ENCODE measurements at places on chromosomes 1 and 21.

DNA sequence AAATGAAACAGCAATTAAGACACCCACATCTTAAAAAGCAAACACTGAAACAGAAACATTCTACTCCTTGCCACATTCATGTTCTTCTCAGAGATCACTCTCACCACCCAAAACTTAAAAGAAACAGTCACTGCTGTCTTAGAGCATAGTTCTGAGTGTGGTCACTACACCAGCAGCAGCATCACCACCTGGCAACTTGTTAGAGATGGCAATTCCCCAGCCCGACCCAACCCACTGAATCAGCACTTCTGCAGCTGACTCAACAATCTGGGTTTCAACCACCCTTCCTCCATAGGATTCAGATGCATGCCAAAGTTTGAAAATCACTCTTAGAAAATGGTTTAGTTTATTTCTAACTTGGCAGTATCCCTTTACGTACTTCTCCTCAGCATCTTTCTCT, 126.1 kb downstream of the CDC42BPA start:
- DNase-seq, result peak; percentile 6
- H3K27me3 ChIP-seq, result peaks cover 12% of the 10 kb centered on the region
- H3K4me1 ChIP-seq, result peaks cover 3% of the 10 kb centered on the region

GRCh38 chr1:115170377-115170776, 81.1 kb upstream of the TSPAN2 start:
- H3K4me3 ChIP-seq, result no peak overlapping the region
- H3K27ac ChIP-seq, result no peak overlapping the region
- no peaks in the 10 kb centered on the region for H3K4me1 ChIP-seq
- no peaks in the 10 kb centered on the region for H3K36me3 ChIP-seq
- DNase-seq, result no peak
- peaks cover 34% of the 10 kb centered on the region for H3K27me3 ChIP-seq

- peaks cover 7% of the 10 kb centered on the region for H3K4me1 ChIP-seq
- DNase-seq, result no peak
- no peak overlapping the region for H3K27ac ChIP-seq
- no peaks in the 10 kb centered on the region for H3K36me3 ChIP-seq
- H3K27me3 ChIP-seq, result no peaks in the 10 kb centered on the region
Measured at GRCh38 chr1:8992936-8993687, 33.1 kb downstream of the SLC2A7 start.

DNA sequence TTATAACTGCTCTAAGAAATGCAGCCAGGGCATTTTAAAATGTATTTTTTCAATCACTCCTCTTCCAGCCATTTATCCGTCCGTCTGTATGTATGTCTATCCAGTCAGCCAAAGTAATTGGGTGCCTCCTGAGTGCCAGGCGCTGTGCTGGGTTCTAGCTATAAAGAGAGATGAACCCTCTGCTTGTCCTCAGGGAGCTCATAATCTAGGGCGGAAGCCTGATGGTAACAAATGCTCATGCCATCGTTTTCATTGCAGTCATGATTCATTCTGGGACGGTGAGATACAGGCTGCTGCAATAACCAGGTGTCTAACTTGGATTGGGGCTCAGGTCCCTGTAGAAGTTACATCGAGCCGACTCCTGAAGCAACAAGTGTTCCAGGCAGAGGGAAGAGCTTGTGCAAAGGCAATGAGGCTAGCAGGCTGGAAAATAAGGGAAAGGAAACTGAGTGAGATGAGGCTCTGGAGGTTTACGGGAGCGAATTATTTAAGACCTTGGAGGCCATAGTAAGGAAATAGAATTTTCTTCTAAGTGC, 11.6 kb downstream of the IFI6 start:
- no peaks in the 10 kb centered on the region for H3K36me3 ChIP-seq
- H3K4me1 ChIP-seq, result peaks cover 43% of the 10 kb centered on the region
- peak overlapping the region; percentile 86 for H3K4me3 ChIP-seq
- H3K27me3 ChIP-seq, result no peaks in the 10 kb centered on the region
- DNase-seq, result no peak

GRCh38 chr1:226637147-226637935, 88.8 kb downstream of the STUM start:
- DNase-seq, result no peak
- peaks cover 22% of the 10 kb centered on the region for H3K36me3 ChIP-seq
- H3K27me3 ChIP-seq, result no peaks in the 10 kb centered on the region
- H3K27ac ChIP-seq, result no peak overlapping the region
- peaks cover 36% of the 10 kb centered on the region for H3K4me1 ChIP-seq

- no peak overlapping the region for H3K27ac ChIP-seq
- H3K4me1 ChIP-seq, result peaks cover 2% of the 10 kb centered on the region
Measured at GRCh38 chr1:7421471-7422075, 349.5 kb upstream of the VAMP3 start.

DNA sequence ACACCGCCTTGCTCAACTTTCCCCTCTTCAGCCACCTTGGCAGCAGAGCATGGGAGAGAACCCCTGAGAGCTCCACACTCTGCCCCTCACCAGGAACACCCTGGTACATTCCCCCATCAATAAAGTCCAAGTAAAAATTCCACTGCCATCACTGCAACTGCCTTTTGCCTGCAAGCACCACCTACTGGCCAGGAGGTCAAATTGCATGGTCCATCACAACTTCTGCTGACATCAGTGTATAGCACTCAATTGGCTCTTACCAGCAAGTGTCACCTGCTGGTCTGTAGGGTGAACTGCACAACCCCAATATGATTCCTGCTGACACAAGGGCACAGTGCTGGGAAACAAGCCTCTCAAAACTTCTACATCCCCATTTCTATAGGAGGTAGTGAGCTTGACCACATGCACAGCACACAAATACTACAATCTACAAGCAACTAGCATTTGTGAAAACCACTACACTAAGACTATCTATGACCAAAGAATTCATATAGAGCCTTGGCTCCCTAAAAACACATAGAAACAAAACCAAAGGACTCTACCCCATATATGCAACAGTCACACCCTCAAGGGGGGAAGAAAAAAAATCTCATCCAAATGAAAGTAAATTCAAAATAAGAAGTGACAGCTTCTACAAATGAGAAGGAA, 69.2 kb downstream of the FASLG start:
- H3K27ac ChIP-seq, result no peak overlapping the region
- peak; percentile 49 for DNase-seq
- peaks cover 13% of the 10 kb centered on the region for H3K27me3 ChIP-seq
- H3K36me3 ChIP-seq, result peaks cover 3% of the 10 kb centered on the region

DNA sequence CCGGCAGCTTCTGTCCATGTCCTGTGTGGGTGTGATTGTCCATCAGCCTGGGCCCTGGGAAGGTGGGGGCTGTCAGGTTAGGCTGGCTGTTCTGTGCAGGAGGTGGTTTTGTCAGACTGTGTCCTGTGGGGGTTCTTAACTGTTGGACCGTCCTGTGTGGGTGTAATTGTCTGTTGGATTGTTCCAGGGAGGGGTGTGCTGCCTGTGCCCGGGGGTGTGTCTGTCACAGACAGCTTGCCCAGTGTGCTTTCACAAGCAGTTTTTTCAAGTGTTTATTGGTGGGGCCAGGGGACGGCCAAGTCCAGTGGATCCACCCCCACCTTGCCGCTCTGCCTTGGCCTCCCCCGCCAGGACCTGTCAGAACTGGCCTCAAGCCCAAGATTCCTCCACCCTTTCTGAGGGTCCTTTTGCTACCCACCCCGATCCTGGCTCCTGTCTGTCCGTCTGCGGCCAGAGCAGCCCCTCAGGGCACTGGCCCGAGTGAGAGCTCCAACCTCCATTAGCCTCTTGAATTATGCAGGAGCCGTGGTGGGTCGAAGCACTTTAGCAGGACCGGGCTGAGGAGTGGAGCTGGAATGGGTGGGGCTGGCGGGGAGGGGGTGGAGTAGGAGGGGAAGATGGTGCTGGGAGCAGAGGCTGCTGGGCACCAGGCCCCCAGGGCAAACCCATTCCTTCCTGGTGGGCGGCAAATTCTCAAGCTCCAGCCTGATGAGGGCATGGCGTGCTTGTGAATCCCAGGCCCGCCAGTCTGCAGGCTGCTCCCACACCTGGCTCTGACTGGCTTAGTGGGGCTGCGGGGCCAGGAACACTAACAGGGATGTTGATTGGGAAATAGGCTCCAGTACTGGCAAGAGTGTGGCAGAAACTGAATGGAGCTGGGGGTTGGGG, 47.2 kb downstream of the PTPRF start:
- DNase-seq, result no peak
- H3K4me3 ChIP-seq, result no peak overlapping the region
- no peaks in the 10 kb centered on the region for H3K36me3 ChIP-seq
- H3K27ac ChIP-seq, result no peak overlapping the region

DNA sequence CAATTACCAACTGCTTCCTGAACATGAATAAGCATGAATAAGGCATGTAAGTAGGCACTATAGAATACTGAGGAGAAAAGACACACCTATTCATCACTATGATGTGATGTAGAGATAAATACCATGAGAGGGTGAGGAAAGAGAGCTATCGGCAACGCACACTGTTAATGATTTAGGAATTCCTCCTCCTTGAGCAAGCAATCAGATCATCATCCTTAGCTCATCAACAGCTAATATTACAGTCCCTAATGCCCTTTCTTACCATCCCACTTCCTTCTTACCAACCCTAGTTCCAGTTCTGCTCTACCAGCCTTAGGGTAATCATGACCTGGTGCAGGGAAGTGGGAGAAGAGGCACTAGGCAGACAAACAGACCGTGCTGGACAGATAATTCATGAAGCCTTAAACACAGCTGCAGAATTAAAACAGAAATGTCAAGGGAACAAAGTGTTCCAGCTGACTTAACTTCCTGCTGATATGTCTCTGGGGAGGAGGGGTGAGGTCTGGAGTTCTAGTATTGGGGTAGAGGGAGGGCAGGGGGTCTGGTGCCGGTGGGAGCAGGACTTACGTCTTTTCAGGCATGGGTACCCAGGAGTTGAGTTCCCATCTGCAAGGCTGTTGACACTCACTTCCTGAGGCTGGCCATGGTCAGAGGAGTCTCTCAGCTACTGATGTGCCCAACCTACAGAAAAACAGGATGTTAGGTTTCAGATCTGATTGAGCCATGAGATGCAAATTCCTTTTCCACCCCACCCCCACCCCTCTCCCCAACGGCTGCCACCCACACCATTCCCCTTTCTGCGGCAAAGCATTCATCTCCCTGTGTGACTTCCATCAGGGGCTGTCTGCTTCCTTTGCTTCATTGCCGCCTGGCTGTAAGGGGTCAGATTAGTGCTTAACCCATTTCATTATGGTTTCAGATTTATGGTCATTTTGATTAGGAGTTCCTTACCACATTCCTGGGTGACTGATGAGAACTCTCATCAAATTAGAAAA, 12.6 kb upstream of the RCSD1 start:
- no peak for DNase-seq
- peak overlapping the region; percentile 65 for H3K4me3 ChIP-seq
- H3K36me3 ChIP-seq, result peaks cover 8% of the 10 kb centered on the region
- H3K4me1 ChIP-seq, result peaks cover 49% of the 10 kb centered on the region

DNA sequence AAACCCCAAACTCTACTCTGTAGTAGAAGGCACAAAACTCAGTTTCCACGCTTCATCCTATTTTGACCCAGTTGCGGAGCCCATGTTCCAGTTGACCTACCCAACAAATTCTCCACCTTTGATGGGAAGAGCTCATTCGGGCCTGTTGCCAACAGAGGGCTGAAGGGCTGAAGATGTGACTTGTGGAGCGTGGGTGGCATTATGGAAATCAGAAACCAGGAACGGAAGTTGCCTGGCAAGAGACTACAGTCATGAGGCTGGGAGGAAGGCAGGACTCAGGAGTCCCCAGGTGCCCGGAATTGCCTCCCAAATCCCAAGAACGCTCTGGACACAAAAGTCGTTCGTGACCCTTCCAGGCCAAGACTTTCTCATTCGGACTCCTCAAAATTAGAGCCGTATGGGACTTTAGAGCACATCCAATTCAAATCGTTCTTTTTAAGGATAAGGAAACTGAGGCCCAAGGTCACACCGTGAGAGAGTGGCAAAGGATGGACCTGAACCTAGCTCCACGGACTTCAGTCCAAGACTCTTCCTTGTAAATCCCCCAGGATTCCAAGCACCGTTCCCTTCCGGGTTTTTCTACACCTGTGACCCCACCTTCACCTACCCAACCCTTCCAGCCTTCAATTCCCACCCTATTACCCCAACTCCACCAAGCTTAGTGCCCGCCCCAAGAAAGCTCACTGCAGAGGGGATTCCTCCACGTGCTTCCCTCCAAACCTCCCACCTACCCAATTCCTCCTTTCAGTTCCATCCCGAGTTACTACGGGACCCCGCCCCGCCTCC, 739 bp downstream of the SMG5 start:
- H3K27ac ChIP-seq, result peak overlapping the region; percentile 96
- peak overlapping the region; percentile 98 for H3K4me3 ChIP-seq

DNA sequence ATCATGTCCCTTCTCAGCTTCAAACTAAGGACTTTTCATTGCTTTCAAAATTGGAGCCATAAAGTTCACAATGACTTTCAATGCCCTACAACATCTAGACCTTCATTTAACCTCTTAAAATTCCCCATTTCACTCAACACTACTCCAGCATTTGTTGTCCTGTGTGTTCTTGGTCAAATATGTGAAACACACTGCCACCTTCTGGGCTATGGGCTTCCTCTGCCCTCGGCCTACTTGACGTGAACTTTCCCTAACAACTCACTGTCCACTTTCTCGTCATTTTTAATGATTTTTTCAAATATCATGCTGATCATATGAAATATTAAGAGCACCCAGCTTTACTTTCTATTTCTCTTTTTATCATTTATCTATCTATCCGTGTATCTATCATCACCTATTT, 2018.4 kb downstream of the NCAM2 start:
- H3K36me3 ChIP-seq, result no peaks in the 10 kb centered on the region
- no peak overlapping the region for H3K27ac ChIP-seq
- no peaks in the 10 kb centered on the region for H3K27me3 ChIP-seq
- H3K4me1 ChIP-seq, result no peaks in the 10 kb centered on the region
- no peak overlapping the region for H3K4me3 ChIP-seq

DNA sequence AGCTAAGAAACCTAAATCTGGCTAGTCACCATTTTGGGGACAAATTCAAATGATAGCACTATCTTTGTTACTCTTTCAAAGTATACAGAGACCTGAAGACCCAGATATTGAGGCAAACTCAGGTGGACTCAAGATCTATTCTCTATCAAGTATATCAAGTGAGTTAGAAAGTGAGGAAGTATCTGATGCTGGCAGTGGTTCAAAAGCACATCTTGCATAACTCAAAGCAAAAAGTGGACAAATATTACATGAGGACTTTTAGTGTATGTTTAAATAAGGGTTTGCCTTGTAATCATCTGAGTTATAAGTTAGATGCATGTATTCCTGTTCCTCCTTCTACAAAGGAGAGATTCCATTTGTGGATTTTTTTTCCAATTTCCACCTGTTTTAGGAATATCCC, 338.4 kb downstream of the DISC1 start:
- H3K27me3 ChIP-seq, result no peaks in the 10 kb centered on the region
- no peak overlapping the region for H3K27ac ChIP-seq
- no peaks in the 10 kb centered on the region for H3K4me1 ChIP-seq
- H3K4me3 ChIP-seq, result no peak overlapping the region

Measured in activated naive CD8-positive, alpha-beta T cell treated with anti-CD3 and anti-CD28 coated beads for 36 hours (primary cell).